ENCODE measurements at places on chromosomes 3 and 15.

- no peak for DNase-seq
Observed at GRCh38 chr3:110881069-110881468, 190.5 kb upstream of the NECTIN3 start.

DNA sequence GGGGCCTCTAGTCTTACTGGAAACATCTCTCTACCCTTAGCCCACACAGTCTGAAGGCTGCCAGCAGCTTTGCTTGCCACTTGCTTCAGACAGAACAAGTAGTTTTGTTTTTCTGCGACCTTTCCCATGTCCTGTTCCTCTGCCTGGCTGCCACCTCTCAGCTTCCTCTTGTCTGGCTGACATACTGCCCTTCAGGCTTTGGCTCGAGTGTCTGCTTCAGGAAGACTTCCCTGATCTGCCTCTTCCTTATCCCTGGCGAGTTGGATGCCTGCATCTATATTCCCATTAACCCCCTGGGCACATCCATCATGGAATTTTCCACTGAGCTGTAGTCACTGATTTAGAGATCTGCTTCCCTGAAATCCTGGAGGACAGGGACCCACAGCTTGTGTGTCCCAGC, 25.1 kb upstream of the CPNE9 start:
- DNase-seq = no peak

DNA sequence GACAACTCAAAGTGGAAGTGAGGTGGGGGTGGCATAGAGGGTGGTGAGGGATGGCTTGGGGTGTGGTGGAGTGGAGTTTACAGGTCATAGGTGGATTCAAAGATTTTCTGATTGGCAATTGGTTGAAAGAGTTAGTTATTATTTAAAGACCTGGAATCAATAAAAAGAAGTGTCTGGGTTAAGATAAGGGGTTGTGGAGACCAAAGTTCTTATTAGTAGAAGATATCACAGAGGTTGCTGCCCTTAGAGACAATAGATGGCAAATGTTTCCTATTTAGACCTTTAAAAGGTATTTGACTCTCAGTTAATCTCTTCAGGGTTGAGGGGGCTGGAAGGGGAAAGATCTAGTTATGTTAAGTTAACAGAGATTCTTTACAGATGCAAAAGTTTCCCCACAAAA, 412.3 kb upstream of the TBL1XR1 start:
- no peak for DNase-seq

DNA sequence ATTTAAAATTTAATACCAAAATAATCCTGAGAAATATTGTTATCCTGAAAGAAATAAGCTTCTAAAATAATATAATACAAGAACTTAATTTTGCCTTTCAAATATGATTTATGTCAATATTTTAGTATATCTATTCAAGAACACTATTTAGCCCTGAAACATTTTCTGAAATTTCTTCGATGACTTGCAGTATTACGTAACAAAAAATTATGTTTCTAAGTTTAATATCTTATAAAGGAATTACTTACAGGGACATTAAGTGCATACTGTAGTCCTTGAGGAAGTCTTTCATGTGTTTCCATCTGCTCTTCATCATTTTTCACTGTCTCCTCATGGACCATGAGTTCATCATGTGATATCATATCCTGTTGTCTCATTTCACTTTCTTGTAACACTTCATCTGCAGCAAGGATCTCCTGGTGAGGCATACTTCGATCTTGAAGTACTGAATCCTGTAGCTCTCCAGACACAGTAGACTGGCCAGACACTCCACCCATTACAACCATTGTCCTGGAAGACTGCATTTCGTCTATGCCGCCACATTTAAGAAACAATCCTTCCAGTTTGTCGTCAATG, 62.0 kb downstream of the ZNF148 start:
- no peak for DNase-seq

- DNase-seq = no peak
Observed at GRCh38 chr3:158977497-158977896, 175.6 kb downstream of the MFSD1 start.

DNA sequence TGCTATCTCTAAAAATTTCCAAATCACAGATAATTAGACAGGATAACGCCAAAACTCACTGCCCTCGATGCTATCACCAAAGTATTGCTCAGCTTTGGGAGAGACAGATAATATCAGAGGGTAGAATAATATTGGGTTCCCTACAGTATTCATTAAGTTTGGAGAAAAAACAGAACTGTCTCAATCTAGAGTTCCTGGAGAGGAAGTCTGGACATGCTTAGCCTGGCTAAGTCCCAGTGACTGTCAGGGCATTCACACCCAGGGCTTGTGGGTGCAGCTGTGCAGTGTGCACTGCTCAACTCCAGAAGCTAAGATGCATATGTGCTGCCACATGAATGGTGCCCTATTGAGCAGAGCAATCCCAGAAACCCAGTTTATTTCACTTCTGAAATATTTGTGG, 459.6 kb upstream of the DPH6 start:
- no peak for DNase-seq

DNA sequence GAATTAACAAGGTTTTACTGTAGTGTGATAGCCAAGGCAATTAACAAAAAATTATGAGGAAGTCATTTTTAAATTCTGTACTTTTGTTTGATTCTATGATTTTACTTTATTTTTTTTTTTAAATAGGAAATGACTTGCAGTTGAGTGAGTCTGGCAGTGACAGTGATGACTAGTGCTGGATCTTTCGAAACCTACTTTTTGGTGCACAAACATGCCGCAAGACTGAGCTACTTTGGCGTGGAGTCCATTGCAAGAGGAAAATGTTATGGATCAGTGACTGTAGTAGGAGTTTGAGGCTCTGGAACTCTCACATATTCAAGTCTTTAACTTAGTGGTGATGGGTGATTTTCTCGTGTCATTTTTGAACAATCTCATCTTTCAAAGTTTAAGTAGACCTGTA, 11.6 kb downstream of the EAF1 start:
- no peak for DNase-seq

DNA sequence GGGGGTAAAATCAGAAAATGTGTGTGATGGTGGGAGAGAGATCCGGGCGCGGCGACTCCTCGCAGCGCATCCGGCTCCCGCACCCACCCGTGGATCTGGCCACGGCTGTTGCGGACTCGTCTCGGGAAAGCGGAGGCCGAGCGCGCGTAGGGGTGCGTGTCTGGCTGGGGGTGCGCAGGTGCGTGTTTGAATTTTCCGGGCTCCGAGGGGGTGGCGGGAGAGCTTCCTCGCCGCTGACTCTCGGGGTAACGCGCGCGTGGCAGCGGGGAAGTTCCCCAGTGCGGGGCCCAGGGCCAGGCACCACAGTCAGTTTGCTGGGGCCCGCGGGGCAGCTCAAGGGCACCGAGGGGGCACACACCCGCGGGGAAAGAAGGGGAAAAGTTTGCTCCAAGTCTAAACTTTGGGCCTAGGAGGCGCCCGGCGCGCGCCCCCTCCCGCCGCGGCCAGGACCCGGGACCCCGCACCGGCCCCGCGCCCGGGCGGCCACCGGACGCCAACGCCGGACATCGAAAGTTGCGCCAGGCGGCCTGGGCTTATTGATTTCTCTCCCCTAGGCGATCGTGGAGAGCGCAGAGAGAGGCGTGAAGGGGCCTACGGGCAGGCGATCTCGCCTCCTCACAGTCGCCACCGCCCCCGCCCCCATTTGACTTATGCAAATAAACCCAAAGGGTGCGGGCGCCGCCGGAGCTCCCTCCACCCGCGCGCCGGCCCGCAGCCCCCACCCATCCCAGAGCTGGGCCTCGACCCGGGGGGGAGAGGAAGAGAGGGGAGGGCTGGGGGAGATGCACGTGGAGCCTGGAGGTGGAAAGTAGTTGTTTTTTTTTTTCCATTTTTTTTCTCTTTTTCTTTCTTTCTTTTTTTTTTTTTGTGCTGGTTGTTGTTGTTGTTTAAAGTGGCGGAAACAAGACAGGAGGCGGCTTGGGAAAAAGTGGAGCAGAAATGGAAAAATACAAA, 639 bp downstream of the FOXP1 start:
- peak; percentile 41 for DNase-seq

- no peak for DNase-seq
Observed at GRCh38 chr3:102129760-102130608, 280.7 kb downstream of the NFKBIZ start.

DNA sequence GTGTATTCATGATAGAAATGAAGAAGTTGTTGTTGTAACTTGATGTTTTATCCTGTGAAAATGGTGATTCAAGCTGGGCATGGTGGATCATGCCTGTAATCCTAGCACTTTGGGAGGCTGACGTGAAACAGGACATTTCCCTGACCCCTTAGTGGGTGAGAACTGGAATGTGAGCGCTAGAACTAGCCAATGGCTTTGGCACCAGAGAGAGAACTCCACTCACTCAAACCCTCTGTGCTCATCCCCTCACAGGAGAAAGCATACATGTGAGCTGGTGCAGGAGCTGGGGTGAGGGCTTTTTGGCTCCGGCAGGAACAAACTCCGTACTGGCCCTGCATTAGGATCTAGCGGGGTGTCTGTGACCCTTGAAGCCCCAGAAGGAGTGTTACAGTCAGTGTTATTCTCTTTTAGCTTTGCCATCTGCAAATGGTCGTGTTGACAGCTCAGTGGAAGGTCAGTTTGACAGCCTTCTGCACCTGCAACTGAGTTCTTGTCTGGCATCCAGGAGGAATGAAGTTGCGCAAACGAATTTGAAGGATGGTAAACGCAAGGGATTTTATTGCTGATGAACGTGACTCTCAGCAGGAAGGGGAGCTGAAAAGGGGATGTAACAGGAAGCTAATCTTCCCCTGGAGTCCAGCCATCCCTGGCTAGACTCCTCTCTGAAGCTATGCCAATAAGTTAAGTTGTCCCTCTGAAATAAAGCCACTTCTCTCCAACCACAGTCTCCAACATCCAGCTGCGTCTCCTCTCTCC, 1016.6 kb upstream of the CADM2 start:
- DNase-seq = no peak

GRCh38 chr3:6448011-6448410, 412.9 kb upstream of the GRM7 start:
- no peak for DNase-seq

- DNase-seq = no peak
Observed at GRCh38 chr3:20528180-20528770, 342.3 kb upstream of the SGO1 start.

- DNase-seq = no peak
Observed at GRCh38 chr3:72335458-72336095, 512.7 kb downstream of the SHQ1 start.

DNA sequence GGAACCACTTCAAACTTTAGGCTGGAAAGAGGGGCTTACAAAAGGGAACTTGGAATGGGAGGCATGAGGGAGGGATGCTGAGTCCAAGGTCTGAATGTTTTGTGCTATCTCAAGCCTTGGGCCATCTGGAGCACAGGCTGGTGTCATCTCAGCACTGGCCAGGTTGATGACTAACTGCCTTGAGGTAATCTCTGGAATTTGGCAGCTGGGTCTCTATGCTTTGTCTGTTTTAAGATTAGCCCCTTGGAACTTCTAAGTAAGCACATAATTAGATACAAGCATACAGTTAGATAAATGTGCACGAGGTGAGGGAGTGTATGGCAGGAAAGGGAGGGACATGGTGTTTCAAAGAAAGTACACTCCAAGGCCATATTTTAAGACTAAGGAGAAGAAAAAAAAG, 252.4 kb upstream of the CCDC54 start:
- DNase-seq = no peak

DNA sequence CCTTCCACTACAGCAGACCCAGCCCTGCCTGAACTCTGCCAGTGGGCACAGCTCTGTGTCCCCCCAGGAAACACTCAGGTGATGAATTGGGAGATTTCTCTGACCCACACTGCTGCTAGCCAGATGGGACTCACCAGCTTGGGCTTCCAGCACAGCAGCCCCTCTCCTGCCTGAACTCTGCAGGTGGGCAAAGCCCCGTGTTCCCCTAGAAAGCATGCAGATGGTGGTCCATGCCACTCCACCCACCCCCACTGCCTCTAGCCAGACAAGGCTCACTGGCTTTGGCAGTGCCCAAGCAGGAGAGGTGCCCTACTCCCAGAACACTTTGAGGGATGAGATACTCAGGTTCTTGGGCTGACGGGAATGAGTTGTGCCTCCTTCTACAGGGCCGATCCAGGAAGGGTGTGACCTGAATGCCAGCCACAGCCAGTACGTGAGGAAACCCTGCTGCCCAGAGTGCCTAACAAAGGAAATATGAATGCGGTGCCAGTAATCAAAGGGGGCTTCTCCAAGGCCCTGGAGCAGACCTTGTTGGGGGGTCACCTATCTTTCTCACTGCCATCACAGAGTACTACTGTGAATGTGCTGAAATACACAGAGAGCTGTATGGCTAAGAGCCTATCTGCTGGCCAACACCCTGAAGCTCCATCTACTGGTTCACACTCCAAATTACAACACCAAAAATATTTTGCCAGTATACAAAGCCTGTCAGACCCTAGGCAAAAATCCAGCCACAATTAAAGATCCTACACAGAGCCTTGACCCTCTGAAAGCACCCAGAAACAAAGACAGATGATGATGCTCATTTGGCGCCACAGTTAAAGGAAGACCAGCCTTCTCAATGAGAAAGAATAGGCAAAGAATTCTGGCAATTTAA, 61.9 kb downstream of the BTLA start:
- DNase-seq = no peak

DNA sequence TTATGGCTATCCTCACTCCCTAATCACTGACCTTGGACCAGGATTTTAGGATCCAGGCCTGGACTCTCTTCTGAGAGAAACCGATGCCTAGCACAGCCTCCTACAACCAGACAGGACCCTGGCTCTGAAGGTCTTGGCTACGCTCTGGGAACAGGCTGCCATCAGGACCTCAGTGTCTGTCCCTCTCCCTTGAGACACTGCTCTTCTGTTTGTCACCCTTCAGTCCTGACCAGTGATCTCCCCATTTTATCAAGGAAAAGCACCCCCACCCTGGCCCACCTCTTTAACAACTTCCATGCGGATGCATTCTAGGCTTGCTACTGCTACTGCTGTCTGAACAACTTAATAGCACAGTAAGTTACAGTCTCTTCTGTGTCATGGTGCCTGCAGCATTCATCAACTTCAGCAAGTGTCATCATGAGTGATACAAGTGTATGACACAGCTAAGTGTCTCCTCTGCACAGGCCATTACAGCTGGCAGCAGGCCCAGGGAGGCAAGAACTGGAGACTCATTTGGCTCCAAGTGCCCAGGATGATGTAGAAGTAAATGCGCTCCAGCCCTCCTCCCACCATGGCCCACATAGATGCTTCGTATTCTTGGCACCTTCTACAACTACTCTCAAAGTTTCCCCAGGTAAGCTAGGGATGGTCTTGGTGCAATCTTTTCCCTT, 302.4 kb downstream of the EPHB1 start:
- no peak for DNase-seq

- no peak for DNase-seq
Observed at GRCh38 chr3:52029053-52029452, 27.3 kb downstream of the DUSP7 start.

GRCh38 chr3:72872183-72872582, 15.7 kb upstream of the GXYLT2 start:
- no peak for DNase-seq

DNA sequence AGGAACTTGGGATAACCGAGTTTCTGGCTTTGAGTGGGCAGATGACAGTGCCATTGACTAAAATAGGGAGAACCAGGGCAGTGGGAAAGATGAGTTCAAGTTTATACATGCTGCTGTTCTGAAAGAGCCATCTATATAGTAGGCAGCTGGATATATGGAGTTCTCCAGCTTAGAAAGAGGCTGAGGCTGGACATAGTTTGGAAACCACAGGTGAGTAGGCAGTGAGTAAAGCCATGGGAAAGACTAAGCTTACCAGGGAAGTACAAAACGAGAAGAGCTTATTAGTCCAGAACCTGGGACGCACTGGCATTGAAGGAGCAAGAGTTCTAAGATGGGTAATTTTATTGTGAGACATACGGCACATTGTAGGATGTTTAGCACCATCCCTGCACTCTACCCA, 54.2 kb downstream of the MSL2 start:
- DNase-seq = no peak

GRCh38 chr3:63872135-63872924, 8.7 kb downstream of the ATXN7 start:
- DNase-seq = no peak

- DNase-seq = no peak
Observed at GRCh38 chr3:186594591-186595113, 18.2 kb upstream of the AHSG start.

Measured in activated gamma-delta T cell treated with anti-CD3 and anti-CD28 coated beads, Interleukin-2, amount 50 U/mL, for 16 hours (primary cell).